Stimulated activated CD8-positive, alpha-beta memory T cell treated with anti-CD3 and anti-CD28 coated beads, Interleukin-15, amount 100 ng/mL, for 4 hours (primary cell): ENCODE measurements at places on chromosomes 13 and 19.
A peak's percentile ranks its signal among the peaks of the same experiment; 100 is the strongest.

GRCh38 chr13:53064731-53065130 is 36.1 kb downstream of the OLFM4 start:
- no peak for DNase-seq

GRCh38 chr13:23871616-23872220 is 17.5 kb downstream of the MIPEP start:
- no peak for DNase-seq

DNA sequence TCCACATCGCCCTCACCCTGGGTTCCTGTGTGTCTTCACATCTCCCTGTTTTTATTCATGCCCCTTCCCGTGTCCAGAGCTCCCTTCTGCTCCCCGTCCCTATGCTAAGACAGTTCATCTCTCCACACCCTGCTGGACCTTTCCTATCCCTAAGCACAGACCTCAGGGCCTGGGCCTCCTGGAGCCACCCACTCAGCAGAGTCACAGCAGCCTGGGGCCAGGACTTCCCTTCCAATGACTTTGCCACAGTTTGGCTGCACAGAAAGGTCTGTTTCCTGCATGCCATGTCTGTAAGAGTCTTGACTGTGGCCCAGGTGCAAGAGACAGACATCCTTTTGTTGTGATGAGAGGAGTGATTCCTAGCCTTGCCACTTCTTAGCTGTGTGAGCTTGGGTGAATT is 470.7 kb downstream of the TSHZ3 start:
- no peak for DNase-seq

GRCh38 chr19:5705552-5705951 is 14.4 kb downstream of the LONP1 start:
- no peak for DNase-seq

- no peak for DNase-seq
These were observed 426 bp downstream of the KLC3 start for GRCh38 chr19:45340899-45341453.

- DNase-seq: no peak
These were observed 18.5 kb upstream of the ATP11A start for GRCh38 chr13:112671359-112671758.

DNA sequence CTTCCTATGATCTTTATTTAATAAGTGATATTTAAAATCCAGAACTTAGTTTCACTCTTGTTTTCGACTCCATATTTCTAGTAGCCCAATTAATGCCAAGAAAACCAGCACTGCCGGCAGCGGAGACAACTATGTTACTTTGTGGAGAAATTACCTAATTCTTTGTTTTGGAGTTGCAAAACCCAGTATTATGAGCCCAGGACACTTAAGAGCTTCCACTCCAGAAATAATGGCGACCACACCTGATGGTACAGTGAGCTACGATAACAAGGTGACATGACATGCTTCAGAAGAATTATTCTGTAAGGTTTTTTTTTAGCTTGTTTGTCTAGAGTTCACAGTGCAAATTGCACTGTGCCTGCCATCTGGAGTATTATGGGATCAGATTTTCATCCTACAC is 136.4 kb downstream of the ZAR1L start:
- DNase-seq: no peak

- DNase-seq: no peak
These were observed 2.2 kb upstream of the KCNC3 start for GRCh38 chr19:50331221-50331993.

GRCh38 chr13:76622315-76623040 is 263.7 kb downstream of the KCTD12 start:
- no peak for DNase-seq

DNA sequence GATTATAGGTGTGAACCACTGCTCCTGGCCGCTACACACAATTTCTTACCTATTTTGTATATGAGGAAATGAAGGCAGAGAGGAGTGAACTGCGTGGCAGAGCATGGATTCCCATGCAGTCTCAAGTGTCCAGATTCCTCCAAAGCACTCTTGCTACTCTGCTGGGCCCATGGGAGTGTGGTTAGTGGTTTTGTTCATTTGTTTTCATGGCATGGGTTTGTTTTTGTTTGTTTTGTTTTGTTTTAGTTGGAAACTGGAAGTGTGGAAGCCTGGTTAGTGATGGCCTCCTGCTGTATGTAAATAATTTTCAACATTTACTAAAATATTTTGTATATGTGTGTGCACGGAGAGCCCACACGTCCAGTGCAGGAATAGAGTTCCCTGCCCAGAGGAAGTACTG is 61.3 kb upstream of the LRCH1 start:
- no peak for DNase-seq

DNA sequence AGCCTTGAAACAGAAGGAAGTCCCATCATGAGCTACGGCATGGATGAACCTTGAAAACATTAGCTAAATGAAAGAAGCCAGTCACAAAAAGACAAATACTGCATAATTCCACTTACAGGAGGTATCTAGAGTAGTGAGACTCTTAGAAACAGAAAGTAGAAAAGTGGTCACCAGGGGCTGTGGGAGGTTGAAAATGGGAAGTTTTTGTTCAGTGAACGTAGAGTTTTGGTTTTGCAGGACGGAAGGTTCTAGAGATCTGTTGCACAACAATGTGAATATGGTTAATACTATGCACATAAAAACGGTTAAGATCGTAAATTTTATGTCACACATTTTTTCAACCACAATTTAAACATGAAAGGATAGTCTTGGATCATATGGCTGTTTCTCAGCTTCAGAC is 11.9 kb upstream of the SLC10A2 start:
- no peak for DNase-seq

- peak; percentile 71 for DNase-seq
These were observed 67.1 kb downstream of the RASA3 start for GRCh38 chr13:114065141-114065925.

DNA sequence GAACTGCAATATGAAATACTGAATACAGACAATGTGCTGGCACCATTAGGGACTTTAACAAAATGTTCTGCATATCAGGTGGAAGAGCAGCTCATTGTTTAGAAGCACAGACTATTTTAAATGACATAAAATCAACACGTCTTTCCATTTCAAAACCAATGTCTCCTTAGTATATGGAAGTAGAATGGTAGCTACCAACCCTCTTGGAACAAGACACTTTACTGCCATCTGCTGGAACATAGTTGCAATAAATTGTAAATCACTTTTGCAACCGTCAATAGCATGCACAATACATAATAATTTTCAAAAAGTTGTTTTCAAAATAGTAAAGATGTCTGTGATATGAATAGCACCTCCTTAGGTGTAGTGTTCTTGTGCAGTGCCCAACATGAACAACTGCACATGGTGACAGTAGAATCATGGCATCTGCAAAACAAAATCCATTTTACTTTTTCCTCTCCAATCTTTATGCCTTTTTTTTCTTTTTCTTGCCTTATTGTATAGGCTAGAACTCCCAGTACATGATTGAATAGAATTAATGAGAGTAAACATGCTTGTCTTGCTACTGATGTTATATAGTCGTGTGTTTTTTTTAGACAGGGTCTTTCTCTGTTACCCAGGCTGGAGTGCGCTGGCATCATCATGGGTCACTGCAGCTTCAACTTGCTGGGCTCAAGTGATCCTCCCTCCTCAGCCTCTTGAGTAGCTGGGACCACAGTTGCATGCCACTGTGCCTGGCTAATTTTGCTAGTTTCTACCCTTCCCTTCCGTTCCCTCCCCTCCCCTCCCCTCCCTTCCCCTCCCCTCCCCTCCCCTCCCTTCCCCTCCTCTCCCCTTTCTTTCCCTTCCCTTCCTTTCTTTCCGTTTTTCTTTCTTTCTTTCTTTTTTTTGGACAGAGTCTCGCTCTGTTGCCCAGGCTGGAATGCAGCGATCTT is 7.8 kb upstream of the LYPD5 start:
- DNase-seq: no peak

- DNase-seq: no peak
These were observed 934.6 kb downstream of the SLITRK1 start for GRCh38 chr13:82947683-82948082.

DNA sequence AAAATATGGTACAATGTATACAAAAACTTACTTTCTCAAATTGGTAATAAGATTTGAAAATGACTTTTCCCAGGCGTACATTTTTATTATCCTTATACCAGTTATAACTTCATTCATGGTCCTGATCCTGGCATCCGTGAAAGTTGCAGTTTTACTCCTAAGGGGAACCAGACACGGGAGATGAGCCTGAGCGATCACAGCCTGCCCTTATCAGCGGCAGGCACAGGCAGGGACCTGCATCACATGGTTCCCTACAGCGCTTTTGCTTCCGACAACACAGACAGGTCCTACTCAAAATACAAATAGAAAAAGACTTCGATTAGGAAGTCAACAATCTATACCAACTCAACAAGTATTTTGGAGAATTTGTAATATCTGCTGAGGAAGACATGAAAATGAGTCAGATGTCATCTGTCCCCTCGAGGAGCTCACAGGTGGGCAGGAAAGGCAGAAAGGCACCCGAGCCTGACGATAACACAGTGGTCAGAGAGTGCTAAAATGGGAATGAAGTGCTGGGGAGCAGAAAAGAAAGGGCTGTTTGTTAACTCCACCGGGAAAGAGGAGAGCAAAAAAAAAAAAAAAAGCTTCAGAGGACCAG is 93.4 kb downstream of the ABCC4 start:
- no peak for DNase-seq

DNA sequence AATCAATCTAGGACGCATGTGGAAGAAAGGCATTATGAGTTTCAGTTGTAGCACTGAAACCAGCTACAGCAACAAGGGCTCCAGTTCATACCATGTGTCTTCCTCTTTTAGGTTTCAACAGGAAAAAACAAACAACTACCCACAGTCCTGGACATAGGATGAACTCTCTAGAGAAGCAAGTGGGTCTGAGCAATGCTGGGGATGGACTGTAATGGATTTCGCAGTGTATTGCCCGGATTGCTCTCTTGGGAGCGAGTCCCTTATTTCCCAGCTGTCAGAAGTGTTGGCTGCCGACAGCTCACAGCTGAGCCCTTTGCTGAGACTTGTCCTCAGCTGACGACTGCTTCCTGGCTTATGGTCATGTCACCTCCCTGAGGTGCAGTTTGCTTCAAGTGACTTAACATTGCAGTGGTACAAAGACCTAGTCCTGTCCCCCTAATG is 12.1 kb upstream of the MYCBP2 start:
- DNase-seq: no peak
